ENCODE measurements at places on chromosomes 16 and 17.
A peak's percentile ranks its signal among the peaks of the same experiment; 100 is the strongest.

DNA sequence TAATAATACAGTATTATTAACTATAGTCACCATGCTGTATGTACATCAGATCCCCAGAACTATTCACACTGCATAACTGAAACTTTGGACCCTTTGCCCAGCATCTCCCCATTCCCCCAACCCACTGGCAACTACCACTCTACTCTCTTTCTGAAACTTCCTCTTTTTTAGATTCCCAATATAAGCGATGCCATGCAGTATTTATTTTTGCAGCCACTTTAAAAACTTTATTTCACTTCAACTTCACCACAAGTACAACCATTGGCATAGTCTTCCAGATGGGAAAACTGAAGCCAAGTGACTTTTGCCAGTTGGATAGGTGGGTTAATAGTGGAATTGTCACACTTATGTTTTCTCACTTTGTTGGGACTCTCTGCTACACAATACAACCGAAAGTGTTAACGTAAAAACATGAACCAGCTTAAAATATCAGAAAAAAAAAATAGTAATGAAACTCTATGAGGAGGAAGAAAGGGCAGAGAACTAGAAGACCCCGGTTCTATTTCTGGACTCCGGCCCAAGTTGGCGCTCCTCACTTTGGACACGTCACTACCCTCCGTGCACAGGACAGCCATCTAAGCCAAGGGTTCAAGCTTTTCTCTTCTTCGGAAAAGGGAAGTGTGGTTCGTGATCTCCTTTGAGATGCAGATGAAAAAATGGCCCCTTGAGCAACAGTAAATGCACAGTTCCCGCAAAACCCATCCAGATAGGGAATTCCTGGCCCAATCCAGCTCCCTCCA is 743 bp downstream of the SHCBP1 start:
- DNase-seq: no peak

DNA sequence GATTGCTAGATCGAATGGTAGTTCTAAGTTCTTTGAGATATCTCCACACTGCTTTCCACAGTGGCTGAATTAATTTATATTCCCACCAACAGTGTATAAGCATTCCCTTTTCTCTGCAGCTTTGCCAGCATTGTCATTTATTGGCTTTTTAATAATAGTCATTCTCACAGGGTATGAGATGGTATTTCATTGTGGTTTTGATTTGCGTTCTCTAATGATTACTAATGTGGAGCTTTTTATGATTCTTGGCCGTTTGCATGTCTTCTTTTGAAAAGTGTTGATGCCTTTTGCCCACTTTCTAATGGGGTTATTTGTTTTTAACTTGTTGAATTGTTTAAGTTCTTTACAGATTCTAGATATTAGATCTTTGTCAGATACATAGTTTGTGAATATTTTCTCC is 36.5 kb upstream of the BCAS3 start:
- DNase-seq: no peak

DNA sequence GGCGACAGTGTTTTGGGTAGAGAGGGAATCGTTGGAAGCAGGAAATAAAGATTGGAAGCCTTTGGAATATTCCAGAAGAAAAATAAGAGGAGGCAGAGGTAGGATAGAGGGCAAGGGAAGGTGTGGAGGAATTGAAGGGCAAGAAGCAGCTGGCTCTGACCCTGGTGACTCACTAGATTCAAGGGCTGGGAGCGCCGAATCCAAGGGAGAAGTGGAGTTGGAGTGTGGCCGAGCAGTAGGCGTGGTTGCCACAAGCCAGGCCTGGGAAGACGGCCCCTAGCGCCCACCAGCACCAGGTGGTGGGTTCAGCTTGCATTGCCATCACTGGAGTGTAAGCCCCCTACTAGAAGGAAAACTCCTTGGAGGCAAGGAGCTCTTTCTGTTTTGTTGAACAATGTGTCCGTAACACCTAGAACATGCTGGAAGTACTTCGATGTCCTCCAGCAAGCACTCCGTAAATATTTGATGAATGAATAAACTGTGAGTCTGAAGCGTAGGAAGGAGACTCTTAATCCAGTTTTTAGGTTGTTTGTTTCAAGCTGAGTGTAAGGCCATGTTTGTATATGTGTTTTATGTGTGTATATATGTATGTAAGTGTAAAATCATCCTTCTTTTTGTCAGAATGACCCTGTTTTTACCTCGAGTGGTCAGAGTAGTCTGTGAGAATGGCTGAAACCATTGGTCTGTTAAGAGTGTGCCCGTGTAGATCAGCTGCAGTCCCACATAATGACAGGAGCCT is 139.5 kb downstream of the CMIP start:
- DNase-seq: no peak

DNA sequence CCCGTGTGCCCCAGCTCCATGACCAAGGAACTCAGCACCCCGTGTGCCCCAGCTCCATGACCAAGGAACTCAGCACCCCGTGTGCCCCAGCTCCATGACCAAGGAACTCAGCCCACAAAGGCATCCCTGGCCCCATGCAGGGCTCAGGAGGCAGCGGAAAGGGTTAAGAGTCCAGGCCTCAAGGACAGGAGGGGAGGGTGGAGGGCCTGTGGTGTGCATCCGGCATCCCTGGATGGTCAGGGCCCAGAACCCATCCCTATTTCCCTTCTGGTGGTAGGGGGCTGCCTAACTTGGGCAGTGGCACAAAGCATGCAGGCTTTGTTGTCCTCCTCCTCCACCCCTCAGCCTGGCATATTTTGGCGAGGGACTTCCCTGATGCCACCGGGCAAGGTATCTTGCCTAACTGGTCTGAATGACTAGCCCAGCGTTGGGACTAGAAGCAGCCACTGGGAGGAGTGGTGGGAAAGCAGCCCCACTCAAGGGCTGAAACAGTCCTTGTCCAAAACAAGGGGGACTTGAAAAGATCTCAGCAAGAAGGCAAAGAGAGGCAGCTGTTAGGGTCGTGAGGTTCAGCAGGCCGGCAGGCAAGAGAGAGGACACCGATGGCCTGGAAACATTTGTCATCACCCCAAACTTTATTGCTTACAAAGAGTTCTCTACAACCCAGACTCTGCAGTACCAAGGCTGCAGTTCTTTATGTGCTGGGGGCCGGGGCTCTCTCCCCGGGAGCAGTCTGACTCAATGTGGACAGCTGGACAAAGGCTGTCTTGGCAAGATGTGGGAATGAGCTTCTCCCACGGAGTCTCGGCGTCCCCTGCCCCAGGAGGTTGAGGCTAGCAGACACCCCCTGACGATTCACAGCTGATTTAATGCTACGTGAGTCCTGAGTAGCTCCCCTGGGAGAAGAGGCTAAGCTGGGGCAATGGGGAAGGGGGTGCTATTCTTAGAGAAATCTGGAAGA is 902 bp upstream of the SPATA32 start:
- DNase-seq: no peak

DNA sequence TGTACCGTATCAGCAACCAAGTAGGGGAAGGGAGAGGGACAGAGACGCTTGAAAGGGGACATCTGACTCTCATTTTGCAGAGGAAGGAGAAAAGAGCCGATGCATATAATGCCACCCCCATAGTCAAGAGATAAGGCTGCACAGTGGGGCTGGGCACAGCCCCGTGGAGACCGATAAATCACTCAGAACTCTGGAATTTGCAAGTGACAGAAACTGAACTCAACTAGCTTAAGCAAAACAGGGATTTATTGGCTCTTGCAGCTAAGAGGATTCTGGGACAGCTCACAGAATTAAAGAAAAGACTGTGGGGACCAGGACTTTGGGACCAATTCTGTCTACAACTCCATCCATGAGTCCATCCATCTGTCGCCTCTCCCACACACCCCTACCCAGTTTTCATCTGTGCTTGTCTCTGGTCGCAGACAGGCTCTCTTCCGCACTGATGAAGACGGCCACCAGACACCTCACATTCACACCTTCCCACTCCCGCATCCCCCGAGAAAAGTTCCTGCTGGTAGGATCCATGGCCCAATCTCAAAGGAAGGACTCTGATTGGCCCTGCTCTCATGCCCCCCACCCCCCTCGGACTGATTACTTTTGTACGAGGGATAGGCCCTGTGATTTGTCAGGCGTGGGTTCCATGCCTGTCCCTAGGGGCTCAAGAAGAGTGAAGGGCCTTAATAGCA is 105.9 kb upstream of the RPL38 start:
- DNase-seq: no peak

DNA sequence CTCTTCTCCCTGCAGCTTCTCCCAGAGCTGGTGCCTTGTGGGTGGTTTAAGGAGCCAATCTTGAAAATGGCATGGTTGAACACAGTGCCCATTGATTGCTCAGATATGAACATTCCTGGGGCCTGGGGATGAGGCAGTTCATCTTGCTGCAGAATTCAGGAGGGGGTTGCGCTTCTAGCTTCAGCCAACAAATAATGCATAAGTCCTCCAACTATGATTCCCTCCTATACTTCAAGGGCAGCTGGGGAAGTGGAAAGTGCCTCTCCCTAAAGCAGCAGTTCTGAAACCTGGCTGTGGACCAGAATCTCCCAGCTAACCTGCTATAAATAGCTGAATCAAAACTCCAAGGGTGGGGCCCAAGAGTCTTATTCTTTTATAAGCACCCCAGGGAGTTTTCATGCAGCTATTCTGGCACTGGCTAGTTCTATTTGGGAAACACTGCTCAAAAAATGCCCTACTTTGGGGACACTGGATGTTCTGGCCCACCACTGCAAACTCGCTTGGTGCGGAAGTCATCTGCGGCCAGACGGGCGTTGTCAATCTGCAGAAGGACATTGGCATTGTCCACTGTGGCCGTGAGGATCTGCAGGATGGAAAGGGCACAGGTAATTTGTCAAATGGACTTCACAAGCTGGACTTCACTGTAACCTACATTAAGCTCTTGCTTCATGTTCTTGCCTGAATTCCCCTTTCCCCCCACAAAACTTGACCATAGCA is 130.3 kb downstream of the CCDC144A start:
- no peak for DNase-seq

DNA sequence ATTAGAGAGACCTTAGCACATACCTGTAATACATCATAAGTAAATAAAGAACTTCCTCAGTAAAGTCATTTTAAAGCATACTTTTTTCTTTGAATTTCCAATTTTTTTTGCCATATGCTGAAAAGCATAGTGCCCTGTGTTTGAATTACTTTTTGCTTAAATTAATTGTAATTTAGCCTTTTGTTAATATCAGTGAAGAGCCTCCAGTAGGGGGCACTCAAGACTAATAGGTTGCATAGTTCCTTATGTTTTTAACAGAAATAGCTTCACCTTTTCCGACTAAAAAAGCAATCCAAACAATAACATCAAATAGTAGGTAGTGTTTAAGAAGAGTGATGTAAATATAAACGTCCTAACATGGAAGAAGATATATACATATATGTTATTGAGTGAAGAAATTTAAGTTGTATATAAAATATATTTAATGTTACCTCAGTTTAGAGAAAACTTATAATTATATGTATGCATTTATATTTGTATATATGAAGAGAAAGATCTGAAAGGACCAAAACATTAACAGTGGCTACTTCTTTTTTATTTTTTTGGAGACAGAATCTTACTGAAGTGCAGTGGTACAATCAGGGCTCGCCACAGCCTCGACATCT is 18.6 kb downstream of the RAD51C start:
- DNase-seq: no peak

GRCh38 chr17:77499699-77500435 is 359.1 kb downstream of the SEC14L1 start:
- DNase-seq: no peak

- DNase-seq: no peak
These were observed 654 bp upstream of the SCNN1B start for GRCh38 chr16:23301251-23302044.

- no peak for DNase-seq
These were observed 72.8 kb downstream of the WWP2 start for GRCh38 chr16:69834807-69835466.

- DNase-seq: no peak
These were observed 15.4 kb upstream of the DYNLRB2 start for GRCh38 chr16:80525420-80525819.

DNA sequence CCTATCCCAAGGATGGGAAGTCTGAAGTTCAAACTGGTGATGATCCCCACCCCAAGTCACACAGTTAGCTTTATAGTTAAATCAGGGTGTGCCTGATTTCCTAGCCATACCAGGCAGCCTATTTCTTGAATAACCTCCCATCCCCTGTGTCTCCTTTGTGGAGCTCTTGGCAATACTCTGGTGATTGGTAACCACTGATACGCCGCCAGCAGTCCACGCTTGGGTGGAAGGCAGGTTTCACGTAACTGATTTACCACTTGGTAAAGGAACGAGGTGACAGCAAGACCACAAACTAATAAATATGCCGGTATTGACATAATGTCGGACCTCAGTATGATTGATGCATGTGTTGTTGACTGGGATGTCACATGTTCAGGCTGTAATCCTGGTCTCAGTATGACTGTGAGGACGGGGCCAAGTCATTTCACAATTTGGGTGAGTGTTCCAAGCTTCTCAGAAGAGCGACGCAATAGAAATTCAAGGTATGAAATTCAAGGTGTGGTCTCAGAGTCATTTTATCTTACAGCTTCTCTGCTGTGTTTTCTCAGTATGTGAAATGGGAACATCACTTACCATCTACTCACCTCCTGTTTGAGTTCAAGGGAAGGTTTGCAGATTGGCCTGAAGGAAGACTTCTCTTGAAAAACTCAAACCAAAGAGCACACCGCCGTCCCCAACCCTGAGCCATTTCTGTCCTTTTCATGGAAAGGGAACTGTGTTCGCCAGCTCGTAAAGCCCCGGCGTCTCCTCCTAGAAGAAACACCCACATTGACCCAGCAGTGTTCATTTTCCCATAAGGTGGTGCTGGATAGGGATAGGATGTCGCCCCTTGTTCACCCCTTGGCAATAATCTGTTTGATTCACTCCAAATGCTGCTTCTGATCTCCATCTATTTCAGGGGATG is 678.9 kb downstream of the WWOX start:
- DNase-seq: peak; percentile 55

- DNase-seq: no peak
These were observed 44.7 kb upstream of the SOX9 start for GRCh38 chr17:72075995-72076677.

DNA sequence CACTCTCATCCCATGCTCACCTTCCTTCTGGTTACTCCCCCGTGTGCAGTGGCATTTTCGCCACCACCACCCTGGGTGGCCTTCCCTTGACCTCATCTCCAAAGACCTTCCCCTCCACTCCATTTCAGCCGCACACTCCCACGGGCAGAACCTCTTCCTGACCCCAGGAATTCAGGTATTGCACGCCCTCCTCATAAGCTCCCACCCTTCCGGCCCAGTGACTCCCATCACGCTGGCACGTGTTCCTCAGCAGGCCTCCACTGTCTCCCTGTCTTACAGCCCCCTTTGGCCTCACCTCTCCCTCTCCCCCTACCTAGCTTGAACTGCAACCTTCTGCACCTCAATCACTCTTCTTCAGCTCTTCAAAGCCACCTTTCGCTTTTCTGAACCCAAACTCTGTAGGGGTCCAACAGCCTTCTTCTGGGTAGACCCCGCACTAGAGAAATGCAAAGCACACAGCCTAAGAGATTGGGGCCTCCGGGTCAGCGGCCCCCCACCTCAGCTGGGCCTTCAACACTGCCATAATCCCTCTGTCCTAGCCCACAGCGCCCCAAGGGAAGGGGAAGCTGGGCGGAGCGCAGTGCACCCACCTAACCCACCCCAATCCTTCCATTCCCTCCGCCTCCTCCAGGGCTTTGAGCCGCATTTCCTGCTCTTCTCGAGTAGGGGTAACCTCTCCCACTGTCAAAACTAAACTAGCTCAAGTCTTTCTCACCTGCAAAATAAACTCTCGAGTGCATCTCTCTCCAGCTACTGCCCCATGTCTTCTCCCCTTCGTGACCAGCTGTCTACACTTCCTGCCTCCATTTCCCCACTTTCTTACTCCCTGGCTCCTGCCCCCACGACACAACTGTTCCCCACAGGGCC is 1.7 kb upstream of the TMEM97 start:
- DNase-seq: no peak

Measured in activated T-cell treated with anti-CD3 and anti-CD28 coated beads for 48 hours (primary cell).